ENCODE measurements at places on chromosomes 7 and 10. TPM values are rescaled to one million over a fixed set of nuclear protein-coding genes. Genes with fewer than 3 reads are reported as not detected.
A peak's percentile ranks its signal among the peaks of the same experiment; 100 is the strongest.

Gene HHEX
- 0.80 TPM for total RNA-seq

Gene ETV1
- total RNA-seq, result 2.0 TPM

Gene CLCN1
- not detected for total RNA-seq

Gene SHH
- 1.1 TPM for total RNA-seq

Gene FOXP2
- total RNA-seq, result 44.9 TPM

Gene FKBP6
- not detected for total RNA-seq

Gene ABCC2
- 1.1 TPM for total RNA-seq

Gene CCAR1
- total RNA-seq, result 51.3 TPM

Gene CCDC7
- 15.1 TPM for total RNA-seq

Gene PGAM2
- total RNA-seq, result not detected

Gene ITPRID1
- 5.9 TPM for total RNA-seq

DNA sequence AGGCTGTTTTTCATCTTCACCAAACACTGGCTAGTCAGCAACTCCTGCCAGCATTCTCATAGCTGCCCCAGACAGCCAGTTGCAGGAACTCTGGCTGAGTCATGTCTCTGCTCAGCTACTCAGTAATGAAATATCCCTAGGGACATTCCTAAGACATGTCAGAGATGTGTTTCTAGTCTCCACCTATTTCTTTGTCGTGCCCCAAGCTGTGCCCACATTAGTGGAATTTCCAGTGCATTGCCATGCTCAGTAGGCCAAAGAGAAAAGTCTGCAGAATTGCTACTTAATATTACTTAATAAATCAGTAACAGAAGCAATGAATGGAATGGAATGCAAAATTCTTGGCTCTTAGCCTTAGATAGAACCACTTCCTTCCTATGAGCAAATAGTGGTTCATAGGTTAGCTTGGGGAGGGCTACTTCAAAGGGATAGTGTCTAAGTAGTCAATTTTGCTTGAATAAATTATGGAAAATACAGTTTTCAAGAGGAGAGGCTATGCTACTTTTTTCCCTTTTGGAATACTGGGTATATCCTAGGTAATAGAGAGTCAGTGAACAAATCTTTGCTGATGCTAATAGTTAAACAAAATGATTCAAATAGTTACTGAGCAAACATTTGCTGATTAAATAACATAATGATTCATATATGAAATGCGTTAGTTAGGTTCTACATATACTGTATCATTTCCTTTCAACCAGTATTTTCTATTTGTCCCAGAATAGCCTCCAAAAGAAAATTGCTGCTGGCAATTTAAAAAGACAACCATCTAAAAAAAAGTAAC, 23.6 kb upstream of the SEMA3C start:
- DNase-seq, result peak; percentile 31

- DNase-seq, result no peak
These were observed 371.5 kb downstream of the TNS3 start for GRCh38 chr7:47210281-47210854.

DNA sequence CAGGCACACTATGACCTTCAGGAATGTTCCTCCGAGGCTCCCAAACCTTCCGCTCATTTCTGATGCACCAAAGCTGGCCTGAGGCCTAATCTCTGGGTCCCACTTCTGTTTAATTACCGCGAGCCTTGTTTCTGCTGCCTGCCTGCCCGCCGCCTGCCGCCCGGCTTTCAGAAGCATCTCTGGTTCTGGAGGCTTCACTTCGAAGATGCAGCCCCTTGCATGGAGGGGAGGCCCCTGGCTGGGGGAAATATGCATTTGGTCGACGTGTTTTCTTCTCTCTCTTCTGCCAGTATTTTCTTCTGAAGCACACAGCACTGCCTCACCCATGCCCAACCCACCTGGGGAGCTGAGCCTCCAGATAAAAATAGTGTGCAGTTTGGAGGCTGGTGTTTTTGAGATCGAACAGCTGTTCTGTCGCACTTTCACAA, 166.9 kb downstream of the PAXIP1 start:
- no peak for DNase-seq

DNA sequence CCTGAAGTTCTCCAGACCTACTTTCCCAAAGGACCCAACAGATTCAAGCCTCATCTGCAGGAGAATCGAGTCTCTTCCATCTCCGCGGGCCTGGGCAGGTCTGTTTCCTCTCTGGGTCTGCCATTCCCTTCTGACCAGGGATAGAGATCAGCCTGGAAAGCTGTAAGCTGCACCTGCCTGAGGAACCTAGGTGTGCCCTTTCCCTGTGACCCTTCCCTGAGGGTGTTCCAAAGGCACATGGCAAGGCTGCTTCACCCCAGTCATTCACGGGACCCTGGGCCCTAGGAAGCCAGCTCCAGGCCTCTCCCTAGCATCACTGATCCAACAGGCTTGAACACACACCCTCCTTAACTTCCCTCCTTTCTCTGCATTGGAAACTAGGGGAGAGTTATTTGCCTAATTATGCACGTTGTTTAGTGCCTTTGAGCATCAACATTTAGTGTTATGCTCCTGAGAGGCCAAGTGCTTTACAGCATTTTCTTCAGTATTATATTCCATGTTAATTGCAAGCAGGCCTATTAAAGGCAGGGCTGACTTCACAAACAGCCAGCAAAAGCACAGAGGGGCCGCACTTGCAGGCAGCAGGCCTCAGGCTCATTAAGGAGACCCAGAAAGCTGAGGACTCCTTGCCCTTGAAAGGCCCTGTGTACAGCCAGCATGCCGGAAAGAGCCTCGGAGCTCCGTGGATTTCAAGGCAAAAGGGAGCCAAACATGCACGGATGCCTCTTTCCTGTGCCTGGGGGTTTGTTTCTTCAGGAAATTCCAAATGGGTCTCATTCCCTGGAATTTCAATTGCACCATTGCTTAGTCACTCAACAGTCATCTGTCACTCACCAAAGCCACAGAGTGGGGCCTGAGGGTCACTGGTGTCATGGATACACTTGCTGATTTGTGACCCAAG, 91.0 kb upstream of the FAM20C start:
- no peak for DNase-seq

DNA sequence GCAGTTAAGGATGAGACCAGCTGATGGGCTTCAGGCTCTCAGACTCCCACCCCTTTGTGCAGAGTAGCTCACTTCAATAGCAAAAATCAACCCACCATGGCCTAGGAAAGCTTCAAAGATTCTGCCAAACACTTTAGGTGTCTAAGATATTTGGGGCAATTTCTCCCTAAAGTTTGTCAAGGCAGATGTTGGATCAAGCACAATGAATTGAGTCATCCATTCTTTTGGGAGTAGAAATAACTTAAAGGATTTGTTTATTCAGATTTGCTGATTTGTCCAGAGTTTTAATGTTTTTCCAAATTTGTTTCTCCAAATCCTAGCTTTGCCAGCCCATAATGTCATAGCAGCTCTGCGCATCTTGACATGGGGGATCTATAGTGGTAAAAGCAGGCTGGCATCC, 855.1 kb downstream of the LRMDA start:
- DNase-seq, result no peak

- no peak for DNase-seq
These were observed 29.3 kb upstream of the MTPAP start for GRCh38 chr10:30378201-30378995.

GRCh38 chr10:114402871-114403540, 1.3 kb downstream of the AFAP1L2 start:
- no peak for DNase-seq

- DNase-seq, result peak; percentile 33
These were observed 52.1 kb downstream of the TRRAP start for GRCh38 chr7:98930464-98930863.

DNA sequence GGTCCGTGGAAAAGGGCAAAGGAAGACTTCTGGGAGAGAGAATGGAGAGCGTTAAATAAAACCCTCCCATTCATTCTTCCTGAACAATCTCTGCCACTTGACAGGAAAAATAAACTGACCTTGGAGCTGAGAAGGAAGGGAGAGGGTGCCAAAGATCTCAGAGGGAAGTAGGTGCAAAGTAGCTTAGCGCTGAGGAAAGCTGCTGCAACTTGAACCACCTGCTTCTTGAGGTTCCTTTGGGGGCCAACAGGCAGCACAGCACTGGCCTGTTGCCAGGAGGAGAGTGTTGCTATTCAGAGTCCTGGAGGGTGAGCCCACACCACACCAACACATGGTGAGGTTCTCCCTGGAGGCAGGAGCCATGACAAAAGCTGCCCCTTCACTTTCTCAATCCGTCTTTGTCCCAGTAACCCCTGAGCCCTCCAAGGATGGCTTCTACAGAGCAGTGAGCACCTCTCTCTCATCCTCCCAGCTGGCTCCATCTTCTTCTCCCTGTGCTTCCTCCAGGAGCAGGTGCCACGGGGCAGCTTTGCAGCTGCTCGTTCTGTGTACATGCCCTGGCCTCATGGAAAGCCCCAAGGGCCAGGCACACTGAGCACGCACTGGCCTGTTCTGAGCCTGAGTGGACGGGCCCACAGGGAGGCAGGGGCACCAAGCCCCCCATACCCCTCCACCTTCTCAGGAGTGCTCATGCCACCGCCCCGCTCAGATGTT, 101.3 kb downstream of the STRA8 start:
- DNase-seq, result no peak

DNA sequence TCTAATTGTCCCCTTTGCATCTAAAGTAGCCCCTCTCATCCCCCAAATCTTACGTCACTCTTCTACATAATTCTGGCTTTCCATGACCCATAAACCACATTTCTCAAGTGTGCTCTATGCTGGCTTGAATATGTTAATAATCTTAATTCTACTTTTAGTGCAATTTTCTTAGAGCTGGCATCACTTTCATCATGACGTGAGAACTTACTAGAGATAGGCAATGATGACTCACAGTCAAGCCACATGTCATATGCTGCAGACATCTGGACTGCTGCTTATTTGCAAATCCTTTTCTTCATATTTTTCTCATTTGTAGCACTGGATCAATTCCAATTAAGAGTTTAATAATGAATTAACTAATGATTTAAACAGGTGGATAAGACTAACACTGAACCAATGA, 260.7 kb upstream of the PRKCQ start:
- DNase-seq, result no peak

DNA sequence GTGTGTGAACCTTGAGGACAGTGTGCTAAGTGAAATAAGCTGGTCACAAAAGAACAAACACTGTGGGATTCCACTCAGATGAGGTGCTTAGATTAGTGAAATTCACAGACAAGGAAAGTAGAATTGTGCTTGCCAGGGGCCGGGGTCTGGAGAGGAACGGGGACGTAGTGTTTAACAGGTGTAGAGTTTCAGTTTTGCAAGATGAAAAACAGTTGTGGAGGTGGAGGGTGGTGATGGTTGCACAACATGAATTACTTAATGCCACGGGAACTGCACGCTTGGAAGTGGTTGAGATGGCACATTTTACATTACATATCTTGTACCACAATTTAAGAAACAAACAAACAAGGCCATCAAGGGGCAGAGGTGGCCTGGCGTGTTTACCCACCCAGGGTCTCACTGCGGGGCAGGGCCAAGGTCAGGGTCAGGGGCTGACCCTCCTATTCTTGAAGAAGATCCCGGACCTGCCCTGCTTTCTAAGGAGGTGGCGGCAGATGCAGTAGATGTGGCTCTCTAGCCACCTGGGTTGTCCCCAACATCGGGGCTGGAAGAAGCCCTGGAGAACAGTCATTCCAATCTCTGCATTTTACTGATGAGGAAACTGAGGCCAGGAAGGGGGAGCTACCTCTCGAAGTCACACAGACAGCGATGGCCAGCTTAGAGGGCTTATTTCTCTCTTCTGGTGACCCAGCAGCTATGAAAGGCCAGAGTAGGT, 91.5 kb upstream of the LRRC4 start:
- no peak for DNase-seq

DNA sequence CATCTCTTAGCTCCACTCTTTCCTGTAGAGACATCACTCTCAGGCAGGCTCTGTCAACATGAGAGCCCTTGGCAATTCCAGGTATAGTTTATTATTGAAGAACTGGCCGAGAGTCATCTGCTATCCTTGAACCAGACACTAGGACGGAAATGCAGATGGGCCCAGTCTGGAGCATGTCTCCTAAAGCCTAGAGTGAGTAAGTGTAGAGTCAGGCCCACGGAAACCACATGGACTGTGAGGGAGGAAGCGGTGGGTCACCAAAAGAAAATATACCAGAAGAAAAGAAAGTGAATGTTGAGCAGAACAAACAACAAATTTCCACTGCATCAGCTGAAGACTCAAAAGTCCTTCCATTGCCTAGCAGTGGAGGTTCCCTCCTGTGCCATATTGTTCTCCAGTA, 15.7 kb upstream of the RELN start:
- no peak for DNase-seq

- DNase-seq, result no peak
These were observed 88.3 kb downstream of the CHN2 start for GRCh38 chr7:29282819-29283414.

GRCh38 chr10:102661658-102662028, 17.4 kb downstream of the TRIM8 start:
- DNase-seq, result no peak

DNA sequence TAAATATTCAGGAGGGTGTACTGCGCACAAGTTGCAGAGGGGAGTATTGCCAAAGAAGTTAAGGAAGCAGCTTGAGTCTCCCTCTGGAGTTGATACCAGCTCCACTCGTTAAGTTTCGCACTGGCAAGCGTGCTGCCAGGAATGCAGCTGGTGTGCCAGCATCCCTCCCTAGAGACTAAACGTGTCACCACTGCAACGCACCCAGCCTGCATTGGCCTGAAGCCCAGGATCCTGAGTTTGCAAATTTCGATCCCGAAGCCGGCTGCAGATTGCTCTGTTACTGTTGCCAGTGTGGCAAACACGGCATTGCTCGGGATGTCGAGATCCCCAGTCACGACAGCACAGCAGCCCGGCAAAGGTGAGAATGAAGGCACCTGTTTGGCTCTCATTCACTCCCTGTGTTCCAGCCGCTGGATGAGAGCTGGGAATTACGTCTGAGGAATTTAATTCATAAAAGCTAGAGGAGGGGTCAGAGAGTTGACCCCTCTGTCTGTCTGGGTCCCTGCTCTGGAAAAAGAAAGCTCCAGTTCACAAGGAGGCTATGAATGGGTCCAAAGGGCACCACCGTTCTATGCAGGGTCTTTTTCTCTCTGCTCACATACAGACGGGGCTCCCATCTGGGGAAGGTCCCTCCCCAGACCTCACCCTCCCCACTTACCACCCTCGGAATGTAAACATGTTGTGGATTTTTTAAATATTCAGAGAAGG, 61.0 kb downstream of the NRP1 start:
- DNase-seq, result peak; percentile 78

DNA sequence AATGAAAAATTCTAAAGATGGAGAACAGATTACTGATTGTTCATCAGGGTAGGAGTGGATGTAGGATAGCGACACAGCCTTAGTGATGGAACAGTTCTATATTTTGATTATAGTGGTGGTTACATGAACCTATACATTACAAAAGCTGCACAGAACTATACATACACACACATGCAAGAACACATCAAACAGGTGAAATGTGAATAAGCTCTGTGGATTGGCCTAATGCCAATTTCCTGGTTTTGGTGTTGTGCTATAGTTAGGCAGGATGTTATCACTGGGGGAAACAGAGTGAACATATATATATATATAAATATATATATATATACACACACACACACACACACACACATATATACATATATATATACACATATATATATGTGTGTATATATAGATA, 76.4 kb upstream of the PIK3CG start:
- no peak for DNase-seq

Data from transverse colon (tissue), 4 donors.